NCI-H1694 (cell line): ENCODE measurements at places on chromosomes 12 and 14.

- DNase-seq = no peak
Observed at GRCh38 chr14:23457587-23458445, 11.7 kb upstream of the NGDN start.

DNA sequence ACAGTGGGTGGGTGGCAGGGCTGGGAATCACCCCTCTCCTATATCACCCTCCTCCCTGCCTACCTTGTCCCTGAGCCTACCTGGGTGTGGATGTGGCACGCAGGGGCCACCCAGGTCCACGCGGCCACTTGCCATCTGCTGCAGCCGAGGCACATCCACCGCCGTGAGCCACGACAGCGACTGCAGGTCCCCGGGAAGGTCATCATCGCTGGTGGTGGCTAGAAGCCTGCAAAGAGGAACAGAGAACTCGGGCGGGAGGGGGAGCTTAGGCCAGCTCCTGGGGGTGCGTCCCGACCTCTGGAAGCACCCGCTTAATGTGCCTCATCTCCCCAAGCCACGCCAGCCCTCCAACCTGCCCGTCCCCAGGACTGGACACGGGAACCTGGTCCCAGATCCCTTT lies 19.0 kb downstream of the FOXN4 start:
- no peak for DNase-seq

DNA sequence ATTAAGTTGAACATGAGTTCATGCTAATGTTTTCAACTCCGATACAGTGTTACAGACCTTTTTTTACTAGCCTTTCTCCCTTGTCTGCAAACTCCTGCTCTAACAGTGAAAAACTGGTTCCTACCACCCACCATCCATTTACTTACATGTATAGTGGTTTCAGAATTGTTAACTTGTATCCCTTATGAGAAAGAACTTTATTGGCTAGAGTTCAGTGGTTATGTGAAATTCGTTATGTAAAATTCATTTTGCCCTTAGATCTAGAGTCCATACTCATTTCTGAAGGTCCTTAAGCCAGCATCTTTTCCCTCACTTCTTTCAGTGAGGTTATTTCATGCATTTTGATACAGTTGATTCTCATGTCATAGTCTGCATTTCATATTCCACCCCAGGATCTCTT lies 51.0 kb downstream of the PRKCH start:
- no peak for DNase-seq

DNA sequence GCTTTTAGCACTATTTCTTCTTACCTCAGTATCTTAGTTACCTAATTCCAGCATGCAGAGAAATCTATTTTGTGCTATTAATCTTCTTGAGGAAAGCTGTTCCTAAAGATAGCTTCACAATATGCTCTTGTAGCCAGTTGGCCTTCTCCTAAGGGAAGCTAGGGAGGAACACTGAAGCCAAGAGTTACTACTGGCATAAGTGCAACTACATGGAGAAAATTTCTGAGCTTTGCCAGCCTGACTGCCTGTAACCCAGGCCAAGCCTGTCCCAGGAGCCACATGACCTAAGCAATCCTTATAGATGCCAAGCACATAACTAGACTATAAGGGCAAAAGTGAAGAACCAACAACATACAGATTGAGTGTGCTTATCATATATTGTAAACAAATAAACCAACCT lies 890.2 kb downstream of the FLRT2 start:
- no peak for DNase-seq

DNA sequence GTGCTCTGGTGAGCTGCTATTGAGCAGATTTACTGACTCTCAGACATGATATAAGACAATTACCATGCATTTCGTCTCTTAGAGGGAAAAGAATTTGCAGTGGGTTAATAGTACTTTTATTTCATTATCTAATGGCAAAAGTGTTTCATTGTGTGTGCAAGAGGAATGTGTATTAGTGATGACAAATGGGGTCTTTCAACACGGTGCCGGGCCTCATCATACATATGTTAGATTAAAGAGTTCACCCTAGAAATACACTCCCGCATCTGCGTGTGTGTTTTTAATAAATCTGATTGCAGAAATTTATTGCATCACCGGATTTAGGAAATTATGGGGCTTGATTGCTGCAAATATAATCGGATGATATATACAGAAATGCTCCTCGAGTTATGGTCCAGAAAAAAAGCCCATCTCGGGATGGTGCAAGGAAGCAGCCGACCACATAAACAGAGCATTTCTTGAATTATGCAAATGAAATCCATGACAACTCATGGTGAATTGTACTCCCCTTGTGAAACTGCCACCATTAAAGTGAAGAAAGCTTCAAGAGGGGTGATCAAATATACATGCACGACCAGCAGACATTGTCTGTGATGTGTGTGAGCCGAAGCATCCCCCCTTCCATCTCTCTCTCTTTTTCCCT lies 156.0 kb downstream of the PHETA1 start:
- no peak for DNase-seq

DNA sequence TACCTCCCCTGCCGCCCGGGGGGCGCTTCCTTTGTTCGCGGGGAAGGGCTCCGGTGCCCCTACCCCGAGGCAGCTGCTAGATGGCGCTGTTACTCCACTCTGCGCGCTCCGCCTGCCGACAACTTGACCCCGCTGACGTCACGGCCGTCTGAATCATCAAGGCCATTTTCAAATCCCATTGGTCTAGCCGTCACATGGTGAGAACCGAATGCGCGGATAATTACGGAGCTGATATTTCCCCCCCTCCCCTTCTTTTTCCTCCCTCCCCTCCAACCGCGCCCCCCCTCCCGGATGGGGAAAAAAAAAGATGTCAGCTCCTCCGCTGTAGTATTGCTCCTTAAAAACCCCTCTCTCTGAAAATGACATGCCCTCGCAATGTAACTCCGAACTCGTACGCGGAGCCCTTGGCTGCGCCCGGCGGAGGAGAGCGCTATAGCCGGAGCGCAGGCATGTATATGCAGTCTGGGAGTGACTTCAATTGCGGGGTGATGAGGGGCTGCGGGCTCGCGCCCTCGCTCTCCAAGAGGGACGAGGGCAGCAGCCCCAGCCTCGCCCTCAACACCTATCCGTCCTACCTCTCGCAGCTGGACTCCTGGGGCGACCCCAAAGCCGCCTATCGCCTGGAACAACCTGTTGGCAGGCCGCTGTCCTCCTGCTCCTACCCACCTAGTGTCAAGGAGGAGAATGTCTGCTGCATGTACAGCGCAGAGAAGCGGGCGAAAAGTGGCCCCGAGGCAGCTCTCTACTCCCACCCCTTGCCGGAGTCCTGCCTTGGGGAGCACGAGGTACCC lies at the start of gene HOXC10:
TSS of gene HOXC10 (plus strand) at position 246 of the 791 bp plus-strand sequence. CDS start at position 360, 114 bp downstream.
- peak; percentile 96 for DNase-seq

- no peak for DNase-seq
Observed at GRCh38 chr12:19849208-19849607, 409.9 kb downstream of the AEBP2 start.
